Small intestine (tissue), 16 donors: ENCODE measurements at places on chromosomes 5 and 9.

- DNase-seq = no peak
These were observed 72.4 kb upstream of the PHYKPL start for GRCh38 chr5:178304761-178305645.

DNA sequence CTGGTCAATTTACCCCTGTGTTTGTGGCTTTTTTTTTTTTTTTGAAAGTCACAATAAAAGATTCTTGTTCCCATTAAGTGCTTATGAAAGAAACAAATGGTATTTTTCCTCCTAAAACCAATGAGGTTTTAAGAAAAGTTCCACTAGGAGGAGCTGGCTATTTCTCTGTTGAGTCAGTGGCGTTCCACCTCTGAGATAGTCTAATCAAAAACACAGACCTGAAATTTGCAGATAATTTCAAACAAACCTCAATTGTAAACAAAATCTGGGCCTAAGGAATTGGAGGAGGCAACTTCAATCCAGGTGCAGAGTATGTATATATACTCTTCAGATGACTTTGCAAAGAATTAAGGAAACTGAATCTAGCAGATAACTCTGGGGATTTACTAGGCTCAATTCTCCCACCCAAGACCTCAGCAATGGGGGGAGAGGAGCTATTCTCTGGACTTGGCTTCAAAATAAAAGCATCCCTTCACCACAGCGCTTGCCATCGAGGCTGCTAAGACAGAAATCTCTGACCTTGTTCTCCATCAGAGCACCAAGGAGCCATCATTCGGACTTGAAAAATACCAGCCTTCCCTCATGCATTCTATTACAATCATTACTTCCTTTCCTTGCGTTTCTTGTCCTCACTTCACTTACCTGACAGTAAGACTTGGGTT lies 52.4 kb downstream of the FANCC start:
- DNase-seq = peak; percentile 30

DNA sequence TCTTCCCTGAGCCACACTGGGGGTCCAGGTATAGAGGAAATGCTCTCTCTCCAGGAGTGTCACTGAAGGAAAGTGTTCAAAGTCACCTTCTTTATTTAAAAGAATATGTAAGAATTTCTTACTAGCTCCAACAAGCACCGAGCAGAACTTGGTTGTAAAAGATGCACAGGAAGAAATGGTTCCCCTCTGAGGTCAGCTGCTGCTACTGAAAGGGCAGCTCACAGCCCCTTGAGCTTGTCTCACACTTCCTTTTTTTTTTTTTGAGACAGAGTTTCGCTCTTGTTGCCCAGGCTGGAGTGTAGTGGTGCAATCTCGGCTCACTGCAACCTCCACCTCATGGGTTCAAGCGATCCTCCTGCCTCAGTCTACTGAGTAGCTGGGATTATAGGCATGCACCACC lies 77.2 kb downstream of the PRRT1B start:
- DNase-seq = no peak

GRCh38 chr9:93665637-93666438 lies 89.5 kb downstream of the PHF2 start:
- DNase-seq = no peak

DNA sequence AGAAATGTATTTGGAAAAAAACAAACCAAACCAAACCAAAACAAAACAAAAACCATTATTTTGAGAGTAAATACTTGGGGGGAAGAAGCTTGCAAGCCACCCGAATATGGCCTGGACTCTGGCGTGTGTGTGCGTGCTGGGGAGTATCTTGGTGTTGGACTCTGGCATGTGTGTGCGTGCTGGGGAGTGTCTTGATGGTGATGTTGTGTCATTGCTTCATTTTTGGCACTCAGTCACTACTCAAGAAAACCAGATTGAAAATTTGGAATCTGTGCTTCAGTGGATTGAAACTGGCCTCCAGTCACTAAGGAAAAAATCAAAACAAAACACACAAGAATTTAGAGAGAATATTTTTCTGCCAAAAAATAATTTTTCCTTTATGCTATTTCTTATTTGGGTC lies 76.1 kb downstream of the ARRDC3 start:
- no peak for DNase-seq

DNA sequence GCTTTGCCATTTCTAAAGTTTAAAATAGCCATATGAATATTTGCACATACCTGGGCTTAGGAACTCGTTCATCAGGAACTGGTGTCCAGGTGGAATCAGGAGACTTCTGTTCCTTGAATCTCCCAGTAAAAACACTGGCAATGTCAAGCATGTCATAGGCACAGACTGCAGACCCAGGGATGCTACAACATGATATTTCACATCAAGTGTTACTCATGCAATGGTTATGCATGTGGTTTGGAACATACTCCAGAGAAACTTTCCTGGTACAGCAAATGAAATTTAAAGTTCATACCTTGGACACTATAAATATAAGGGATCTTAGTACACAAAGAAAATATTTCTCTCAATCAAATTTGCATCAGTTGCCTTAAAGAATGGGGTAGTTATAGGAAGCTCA lies 92.2 kb downstream of the SEMA6A start:
- DNase-seq = no peak

DNA sequence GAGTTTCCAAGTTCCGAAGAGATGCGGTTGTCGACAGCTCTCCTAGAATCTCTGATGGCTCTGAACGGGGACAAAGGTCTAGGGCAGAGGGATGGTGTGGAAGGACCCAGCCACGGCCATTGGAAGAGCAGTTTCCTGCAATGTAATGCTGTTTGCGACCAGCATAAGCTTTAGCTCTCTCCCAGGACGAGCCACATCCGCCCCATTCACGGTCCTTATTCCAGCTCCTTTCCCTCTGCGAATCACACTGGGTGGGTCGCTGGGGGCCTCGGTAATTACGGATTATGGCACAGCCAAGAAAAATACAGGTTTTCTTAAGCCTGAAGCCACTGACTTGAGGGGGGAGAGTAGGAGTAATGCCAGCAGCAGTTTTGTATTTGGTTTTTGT lies 22.7 kb downstream of the ANXA2R start:
- DNase-seq = no peak

- no peak for DNase-seq
These were observed 20.5 kb upstream of the FGFR4 start for GRCh38 chr5:177066224-177066623.

DNA sequence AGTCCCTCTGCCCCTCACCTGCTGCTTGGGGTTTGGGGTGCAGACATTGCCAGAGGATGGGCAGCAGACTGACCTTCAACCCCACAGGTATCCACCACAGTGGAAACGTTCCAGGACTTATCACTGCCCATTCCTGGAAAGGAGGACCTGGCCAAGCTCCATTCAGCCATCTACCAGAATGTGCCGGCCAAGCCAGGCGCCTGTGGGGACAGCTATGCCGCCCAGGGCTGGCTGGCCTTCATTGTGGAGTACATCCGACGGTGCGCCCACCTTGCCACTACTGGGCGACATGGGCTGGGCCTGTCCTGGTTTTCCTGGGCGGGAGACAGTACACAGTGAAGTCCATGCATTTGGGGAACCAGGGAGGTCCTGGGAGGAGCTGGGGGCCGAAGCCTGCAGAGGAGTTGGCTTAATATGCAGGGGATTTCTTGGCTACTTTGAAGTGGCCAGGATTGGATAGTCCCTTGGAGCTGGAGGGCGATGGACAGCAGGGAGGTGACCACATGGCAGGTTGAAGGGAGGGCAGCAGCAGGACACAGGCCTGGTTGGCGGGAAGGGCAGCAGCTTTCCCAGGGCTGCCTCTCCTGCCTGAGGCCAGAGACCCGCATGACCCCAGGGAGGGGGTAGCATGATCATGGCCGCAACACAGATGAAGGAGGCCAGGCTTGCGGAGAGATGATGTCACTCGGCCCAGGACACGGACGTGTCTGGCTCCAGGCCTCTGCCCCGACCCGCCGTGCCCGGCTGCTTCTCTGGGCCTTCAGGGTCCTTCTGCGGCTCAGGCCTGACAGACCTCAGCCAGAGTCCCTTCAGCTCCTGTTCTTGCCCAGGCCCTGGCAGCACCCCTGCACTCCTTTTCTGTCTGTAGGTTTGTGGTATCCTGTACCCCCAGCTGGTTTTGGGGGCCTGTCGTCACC lies 34.6 kb downstream of the USP20 start:
- no peak for DNase-seq

- DNase-seq = no peak
These were observed 95.0 kb downstream of the OSTF1 start for GRCh38 chr9:75183306-75183705.

- no peak for DNase-seq
These were observed 40.7 kb upstream of the CTXN3 start for GRCh38 chr5:127608077-127608660.

GRCh38 chr9:108325406-108325805 lies 530.4 kb downstream of the ACTL7B start:
- no peak for DNase-seq

- DNase-seq = peak; percentile 83
These were observed 2.7 kb downstream of the GCNT4 start for GRCh38 chr5:75049456-75050351.

DNA sequence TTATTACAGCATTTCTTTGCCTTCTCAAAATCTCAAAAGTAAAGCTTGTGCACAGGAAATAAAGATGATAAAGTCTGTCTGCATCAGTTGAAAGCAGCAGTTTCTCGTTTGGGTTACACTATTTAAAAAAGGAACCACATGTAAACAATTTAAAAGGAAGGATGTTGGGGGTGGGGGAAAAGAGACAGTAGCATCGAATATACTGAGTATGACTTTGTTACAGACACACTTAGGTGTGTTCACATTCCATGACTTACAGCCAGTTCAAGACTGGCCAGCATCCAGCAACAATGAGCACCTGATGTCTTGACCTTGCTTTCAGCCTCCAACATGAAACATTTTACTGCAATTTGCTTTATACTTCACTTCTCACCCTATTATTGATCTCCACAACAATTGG lies 8.7 kb downstream of the GAPT start:
- DNase-seq = no peak

- DNase-seq = peak; percentile 95
These were observed 74.1 kb downstream of the SERINC5 start for GRCh38 chr5:80181618-80182211.

DNA sequence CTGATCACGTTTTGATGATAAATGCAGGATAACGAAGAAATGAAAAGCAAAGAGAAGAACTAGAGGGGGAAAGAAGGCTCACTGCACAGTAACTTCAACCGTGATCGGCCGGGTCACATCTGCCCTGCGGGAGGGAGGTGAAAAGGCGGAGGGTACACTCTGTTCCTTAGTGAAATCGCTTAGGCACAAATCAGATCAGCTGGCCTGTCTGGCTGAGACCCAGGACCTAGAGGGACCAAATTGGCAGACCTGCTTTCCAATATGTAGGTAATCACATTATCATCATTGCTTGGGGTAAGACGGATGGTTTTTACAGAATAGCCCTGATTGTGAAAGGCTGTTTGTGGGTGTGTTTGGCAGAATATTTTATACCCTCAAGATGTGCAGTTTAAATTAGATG lies 82.2 kb downstream of the SLC28A3 start:
- no peak for DNase-seq

DNA sequence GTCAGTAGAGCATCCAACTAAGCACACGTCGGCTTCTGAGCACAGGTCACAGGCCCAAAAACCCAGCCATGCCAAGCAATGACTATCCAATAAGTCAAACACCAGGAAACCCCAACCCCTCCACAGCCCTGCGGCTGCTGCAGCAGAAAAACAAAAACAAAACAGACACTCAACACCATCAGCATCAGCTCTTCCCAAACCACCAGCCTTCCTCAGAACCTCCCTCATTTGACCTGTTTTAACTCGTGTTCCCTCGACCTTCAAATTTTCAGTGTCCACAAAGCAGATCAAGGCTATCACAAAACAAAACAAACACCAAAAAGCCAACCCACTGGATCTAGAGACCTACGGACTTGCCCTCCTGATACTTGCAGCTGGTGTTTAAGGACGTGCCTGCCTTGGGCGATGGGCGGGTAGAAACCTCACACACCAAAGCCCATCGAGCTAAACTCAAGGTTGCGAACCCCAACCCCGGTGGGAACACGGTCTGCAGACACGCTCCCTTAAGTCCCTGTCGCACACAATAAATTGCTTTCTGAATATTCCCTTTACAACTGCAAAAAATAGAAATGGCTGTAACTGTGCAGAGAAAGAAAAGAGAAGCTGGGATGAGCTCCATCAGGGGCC lies 247.1 kb upstream of the ANKRD55 start:
- DNase-seq = no peak
